ENCODE measurements at places on chromosomes 12 and 14.

- DNase-seq = no peak
Measured at GRCh38 chr12:63888908-63889635, 44.6 kb downstream of the SRGAP1 start.

DNA sequence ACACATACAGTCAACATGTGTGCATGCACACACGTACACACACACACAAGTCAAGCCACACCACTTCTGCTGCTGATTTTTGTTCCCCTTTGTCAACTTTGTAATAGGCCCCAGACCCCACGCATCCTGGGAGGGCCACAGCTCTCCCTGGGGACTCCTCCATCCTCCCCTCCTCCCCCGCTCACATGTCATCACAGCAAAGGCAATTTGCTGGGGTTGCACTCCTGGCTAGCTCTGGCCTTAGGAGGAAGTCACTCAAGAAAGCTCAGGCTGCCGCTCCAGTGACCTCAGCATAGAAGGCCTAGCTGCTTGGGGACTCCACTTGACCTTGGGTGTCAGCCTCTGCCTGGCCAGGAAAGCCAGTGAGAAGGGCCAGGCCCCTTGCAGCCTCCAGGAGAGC is 27.2 kb downstream of the NGB start:
- DNase-seq = no peak

- no peak for DNase-seq
Measured at GRCh38 chr12:21599143-21599999, 5.3 kb downstream of the GYS2 start.

DNA sequence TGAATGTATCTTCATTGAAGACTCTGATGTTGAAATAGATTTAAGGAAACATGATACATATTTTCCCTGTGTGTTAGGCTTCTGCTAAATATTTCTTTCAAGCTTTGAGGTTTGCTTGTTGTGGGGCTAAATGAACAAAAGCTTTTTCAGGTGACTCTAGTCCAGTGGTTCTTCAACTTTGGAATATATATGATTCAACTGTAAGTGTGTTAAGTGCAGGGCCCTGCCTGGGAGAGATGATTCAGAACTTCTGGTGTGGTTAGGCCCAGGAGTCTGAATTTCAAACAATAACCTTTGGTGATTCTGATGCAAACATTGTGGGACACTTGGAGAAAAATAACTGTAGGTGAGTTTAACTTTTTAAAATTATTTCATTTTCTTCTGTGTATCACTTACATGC is 93.0 kb downstream of the TRHDE start:
- no peak for DNase-seq

- DNase-seq = no peak
Measured at GRCh38 chr12:81176796-81177195, 98.9 kb downstream of the ACSS3 start.

- DNase-seq = no peak
Measured at GRCh38 chr12:67705394-67706370, 57.1 kb downstream of the DYRK2 start.

DNA sequence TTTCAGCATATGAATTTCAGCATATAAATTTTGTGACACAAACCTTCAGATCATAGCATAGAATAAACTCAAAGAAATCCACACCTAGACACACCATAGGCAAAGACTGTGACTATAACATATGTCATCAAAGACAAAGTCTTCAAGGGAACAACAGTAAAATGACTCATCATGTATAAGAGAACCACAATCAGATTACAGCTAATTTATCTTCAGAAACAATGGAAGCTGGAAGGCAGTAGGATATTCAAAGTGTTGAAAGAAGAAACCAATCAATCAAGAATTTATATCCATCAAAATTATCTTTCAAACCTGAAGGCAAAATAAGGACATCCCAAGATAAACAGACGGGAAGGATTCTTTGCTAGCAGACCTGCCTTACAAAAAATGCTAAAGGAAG is 29.0 kb downstream of the DLK1 start:
- no peak for DNase-seq

GRCh38 chr14:43853541-43853940 is 653.5 kb downstream of the FSCB start:
- no peak for DNase-seq

- DNase-seq = no peak
Measured at GRCh38 chr12:78778339-78778738, 86.2 kb upstream of the SYT1 start.

DNA sequence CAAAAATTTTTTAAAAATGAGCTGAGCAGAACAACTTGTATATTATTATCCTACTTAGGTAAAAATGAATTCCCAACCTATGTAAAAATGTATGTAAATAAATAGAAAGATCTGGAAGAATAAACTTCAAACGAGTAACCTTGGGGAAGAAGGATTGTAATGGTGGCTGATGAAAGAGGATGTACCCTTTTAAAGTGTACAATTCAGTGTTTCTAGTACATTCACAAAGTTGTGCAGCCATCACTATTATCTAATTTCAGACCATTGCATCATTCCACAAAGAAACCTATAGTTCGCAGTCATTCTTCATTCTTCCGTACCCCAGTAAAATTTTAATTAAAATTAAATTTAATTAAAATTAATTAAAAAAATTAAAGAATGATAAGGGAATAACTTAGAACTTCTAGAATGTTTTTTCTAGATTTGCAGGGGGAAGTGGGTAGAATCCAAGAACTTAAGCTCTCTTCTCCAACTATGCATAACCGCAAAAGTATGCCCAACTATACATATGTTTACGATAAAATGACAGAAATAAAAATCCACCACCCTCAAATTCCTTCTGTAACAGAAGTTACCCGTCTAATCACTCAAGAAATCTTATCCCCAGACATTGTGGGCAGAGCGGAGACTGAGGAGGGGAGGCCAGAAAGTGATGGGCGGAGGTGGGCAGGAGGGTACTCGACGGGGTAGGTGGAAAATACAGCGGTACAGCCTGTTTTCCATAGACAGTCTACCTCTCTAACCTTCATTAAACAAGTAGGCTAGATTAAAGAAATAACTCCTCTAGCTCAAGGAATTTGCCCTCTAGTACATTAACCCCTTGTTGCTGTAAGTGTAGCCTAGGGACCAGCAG is 921 bp downstream of the DEPDC4 start:
- no peak for DNase-seq

DNA sequence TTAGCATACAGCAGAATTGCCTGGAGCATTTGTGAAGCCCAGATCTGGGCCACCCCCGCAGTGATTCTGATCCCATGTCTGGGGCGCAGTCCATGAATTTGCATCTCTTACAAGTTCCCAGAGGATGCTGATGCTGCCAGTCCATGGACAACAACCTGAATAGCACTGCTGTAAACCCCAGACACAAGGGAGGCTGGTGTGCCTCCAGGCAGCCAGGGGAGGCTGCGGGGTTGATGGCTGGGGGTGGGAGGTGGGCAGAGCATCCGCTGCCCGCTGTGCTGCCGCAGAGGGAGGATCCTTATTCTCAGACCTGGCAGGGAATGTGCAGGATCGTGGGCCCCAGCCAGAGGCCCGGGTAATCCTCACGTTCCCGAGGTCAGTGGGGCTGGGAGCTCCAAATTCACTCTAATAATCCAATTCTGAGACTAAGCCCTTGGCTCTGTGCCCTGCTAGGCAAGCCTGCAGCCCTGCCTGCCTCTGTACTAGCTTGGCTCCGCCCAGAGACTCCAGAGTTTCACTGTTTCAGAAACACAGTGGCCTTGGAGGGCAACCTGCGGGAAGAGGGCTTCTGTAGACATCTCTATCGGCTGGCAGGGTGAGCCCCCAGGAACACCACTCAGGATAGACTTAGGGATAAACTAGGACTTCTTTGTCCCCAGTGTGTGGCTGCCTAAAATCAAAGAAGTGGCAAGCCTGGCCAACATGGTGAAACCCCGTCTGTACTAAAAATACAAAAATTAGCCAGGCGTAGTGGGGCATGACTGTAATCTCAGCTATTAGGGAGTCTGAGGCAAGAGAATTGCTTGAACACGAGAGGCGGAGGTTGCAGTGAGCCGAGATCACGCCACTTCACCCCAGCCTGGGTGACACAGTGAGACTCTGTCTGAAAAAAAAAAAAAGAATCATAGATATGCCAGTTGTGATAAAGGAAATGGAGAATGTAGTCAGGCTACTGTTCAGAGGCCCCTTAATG is 17.8 kb upstream of the MLEC start:
- DNase-seq = peak; percentile 27

- no peak for DNase-seq
Measured at GRCh38 chr12:113348849-113349536, 9.4 kb upstream of the PLBD2 start.

- DNase-seq = no peak
Measured at GRCh38 chr14:102573591-102574046, 18.8 kb upstream of the RCOR1 start.

DNA sequence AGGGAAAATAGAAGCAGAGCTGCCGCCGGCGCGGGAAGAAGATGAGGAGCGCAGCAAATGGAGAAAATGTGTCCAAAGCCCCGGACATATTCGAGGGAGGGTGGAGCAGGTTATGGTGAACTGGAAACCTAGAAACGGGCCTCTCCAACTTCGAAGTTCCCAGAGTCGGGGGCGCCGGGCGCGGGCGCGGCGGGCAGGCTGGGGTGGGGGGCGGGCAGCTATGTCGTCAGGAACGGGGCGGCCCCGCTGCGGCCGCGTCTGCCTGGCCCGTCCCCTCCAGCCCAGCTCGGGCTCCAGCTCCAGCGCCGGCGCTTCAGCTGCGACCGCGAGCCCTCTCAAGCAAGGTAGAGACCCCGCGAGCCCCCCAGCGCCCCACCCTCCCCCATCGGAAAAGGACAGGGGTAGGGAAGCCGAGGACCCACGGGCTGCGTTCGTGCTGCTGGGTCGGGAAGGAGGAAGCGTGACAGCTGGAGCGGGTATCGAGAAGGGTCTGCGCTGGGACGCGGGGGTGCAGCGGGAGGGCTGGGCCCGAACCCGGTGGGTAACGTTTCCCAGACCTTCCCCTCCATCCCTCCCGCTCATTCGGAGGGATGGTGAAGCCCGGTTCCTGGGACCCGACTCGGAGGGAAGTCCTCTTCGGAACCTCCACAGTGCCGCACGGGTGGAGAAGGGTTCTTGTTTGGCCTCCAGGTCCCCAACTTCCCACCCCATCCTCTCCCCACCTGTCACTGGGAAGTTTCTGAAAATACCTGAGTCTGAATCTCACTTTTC is 1.0 kb downstream of the DGKA start:
- DNase-seq = peak; percentile 72
